ENCODE measurements at places on chromosomes 4 and X.

- DNase-seq, result no peak
Measured at GRCh38 chr4:154623436-154623835, 11.0 kb upstream of the FGG start.

DNA sequence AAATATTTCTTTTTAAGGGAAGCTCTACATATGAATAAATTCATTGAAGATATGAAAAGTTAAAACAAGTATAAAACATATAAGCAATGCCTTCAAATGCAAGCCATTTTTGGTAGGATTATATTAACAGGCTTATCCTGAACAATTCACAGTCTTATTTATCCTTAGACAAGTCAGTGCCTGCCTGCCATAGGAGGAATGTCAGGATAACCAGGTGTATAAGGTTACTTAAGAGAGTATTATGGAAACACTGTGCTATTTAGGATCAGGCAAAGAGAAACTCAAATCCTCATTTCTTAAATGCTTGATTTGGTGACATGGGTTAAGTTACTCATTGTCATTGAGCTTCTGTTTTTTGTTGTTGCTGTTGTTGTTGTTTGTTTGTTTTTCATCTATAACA is 2029.9 kb upstream of the AGA start:
- no peak for DNase-seq

DNA sequence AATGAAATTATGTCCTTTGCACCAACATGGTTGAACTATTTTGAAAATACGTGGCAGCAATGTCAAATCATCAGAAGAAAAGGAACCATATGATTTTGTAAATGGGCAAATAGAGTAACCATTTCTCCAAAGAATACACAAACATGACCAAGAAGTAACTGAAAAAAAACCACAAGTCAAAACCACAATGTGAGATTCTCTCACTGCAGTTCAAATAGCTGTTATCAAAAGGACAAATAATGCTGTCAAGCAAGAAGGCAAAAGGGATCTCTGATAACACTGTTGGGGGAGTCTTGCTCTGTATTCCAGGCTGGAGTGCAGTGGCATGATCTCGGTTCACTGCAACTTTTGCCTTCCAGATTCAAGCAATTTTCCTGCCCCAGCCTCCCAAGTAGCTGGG is 280.8 kb upstream of the ZCCHC13 start:
- DNase-seq, result no peak

DNA sequence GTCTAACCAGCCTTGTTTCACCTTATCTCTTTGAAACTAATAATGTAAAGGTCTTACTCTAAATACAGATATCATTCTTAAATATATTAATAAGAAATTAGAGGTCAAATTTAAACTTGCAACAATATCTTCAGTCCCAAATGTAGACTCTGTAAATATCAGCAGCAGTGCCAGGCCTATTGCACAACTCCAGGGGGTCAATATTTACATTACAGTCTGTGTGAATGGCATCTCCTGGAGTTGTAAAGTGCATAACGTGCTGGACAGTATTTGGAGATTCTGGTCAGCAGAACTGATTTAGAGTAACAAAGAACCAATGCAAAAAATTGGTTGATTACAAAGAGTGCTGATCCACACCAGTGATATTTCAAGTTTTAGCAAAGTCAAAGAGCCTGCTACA is 1225.9 kb downstream of the PCDH19 start:
- no peak for DNase-seq
